ENCODE measurements at places on chromosomes 2 and 18.

GRCh38 chr2:52703004-52703403 is 1064.6 kb upstream of the CHAC2 start:
- DNase-seq, result no peak

GRCh38 chr2:1156059-1156458 is 205.4 kb downstream of the SNTG2 start:
- DNase-seq, result no peak

GRCh38 chr2:237324405-237324831 is 89.5 kb downstream of the COL6A3 start:
- DNase-seq, result no peak

GRCh38 chr2:173205375-173205774 is 129.7 kb downstream of the MAP3K20 start:
- no peak for DNase-seq

DNA sequence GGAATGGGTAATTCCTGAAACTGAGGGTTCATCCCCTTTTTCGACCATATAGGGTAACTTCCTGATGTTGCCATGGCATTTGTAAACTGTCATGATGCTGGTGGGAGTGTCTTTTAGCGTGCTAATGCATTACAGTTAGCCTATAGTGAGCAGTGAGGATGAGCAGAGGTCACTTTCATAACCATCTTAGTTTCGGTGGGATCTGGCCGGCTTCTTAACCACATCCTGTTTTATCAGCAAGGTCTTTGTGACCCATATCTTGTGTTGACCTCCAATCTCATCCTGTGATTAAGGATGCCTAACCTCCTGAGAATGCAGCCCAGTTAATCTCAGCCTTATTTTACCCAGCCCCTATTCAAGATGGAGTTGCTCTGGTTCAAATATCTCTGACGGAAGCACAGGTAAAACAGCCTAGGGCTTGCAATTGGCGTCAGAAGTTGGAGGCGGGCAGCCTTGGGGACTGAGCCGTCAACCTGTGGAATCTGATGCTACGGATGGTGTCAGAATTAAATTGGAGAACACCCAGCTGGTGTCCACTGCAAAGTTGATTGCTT is 19.5 kb downstream of the RALBP1 start:
- no peak for DNase-seq

DNA sequence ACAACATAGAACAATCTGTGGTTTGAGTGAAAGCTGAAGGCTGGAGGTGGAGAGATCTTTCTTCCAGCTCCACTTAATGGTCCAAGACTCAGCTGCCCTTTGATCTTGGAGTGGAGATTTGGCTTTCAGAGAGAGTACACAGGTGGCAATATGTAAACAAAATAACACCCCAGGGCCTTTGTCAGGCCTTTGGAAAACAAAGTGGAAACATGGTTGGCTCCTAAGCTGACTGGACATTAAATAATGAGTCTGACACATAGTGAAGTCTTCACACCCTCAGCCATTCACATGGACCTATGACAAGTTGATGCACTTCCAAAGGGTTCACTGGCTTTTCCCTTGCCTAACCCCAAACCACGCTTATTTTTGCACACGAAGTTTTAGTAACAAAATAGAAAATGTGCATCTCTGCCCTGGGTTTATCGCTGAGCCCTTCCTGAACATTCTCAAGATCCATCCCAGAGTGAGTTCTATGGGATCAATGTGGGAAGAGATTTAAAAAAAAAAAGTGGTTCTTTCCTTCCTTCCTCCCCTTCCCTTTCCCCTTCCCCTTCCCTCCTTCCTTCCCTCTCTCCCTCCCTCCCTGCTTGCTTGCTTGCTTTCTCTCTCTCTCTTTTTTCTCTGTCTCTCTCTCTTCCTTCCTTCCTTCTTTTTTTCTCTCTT is 201.3 kb upstream of the NT5C1B start:
- no peak for DNase-seq

All from retina (tissue), 1 donor.